ENCODE measurements at places on chromosomes 13 and 19. TPM values are rescaled to one million over a fixed set of nuclear protein-coding genes. Genes with fewer than 3 reads are reported as not detected.

LGALS4 gene
- total RNA-seq: 0.32 TPM

CRTC1 gene
- 1.3 TPM for total RNA-seq

ZNF570 gene
- 6.0 TPM for total RNA-seq

COPE gene
- 189 TPM for total RNA-seq

CRB3 gene
- total RNA-seq: 25.6 TPM

DNA sequence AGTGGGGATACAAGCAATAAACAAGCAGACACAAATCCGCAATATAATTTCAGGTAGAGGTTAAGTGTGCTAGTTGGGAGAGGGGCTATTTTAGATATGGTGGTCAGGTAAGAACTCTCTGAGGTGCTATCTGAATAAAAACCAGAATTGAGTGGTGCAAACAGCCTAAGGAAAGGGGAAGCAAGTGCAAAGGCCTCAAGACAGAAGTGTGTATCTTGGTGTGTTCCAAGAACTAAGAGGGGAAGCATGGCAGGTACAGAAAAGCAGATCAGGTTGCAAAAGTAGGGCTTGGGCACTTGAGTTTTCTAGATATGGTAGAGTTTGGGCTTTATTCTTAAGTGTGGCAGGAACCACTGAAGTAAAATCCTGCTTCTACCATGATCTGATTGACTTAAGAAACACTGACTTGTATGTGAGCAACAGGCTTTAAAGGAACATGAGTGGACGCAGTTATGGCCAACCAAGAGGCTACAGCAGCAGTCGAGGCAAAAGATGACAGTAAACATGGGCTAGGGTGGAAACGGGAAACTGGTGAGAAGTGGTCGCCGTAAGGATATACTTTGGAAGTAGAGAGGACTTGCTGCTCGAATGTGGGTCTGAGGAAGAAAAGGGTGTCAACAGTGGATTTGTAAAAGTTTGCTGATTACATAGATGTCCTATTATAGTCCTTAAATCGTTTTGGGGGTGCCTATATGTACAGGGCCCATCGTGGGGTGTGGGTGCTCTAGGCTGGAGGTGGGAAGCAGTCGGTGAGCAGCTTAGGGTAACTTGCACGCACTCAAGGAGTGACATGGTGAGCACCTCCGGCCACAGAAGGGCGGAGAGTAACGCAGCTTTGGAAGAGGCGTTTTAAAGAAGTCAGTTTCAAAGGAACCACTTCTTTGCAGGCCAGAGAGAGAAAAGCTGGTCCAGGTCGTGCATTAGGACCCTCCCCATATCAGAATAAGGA, 677 bp downstream of the TGDS start:
- H3K27ac ChIP-seq: peak overlapping the region; percentile 80
- H3K36me3 ChIP-seq: peaks cover 18% of the 10 kb centered on the region
- no peak for DNase-seq
- H3K27me3 ChIP-seq: no peaks in the 10 kb centered on the region
- H3K4me3 ChIP-seq: peak overlapping the region; percentile 59
- peaks cover 58% of the 10 kb centered on the region for H3K4me1 ChIP-seq

GRCh38 chr19:39122934-39123731, 2.5 kb upstream of the PAK4 start:
- no peaks in the 10 kb centered on the region for H3K27me3 ChIP-seq
- no peak for DNase-seq
- H3K27ac ChIP-seq: no peak overlapping the region

DNA sequence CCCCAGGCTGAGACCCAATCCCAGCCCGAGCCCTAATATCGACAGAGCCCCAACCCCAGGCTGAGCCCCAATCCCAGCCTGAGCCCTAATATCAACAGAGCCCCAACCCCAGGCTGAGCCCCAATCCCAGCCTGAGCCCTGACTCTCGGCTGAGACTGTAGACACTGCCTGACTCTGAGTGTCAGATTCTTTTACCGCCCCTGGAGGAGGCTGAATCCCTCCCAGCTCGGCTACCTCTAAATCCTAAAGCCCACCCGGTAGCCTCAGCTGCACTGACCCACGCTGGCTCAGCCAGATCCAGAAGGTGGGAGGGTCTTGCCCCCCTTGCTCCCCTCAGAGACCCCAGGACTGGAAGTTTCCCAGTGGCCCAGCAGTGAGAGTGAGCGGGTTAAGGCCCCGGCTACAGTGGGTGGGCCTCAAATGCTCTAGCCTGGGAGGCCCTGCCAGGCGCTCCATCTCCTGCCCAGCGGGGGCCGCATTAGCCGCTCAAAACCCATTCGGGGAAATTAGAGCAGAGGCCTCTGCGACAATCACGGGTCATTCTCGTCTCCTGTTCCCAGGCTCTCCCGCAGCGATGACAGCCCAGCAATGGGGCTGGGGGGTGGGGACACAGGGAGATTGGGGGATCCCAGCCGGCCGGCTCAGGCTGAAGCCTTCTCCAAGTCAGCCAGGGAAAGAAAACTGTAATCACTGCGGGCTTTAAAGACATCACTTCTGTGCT, 43.8 kb downstream of the ZNRF4 start:
- DNase-seq: no peak
- H3K4me3 ChIP-seq: no peak overlapping the region
- no peaks in the 10 kb centered on the region for H3K4me1 ChIP-seq
- no peaks in the 10 kb centered on the region for H3K36me3 ChIP-seq

GRCh38 chr13:100100115-100100879, 11.4 kb downstream of the PCCA start:
- DNase-seq: peak; percentile 71
- H3K36me3 ChIP-seq: peaks cover under 1% of the 10 kb centered on the region
- H3K4me3 ChIP-seq: no peak overlapping the region
- H3K27me3 ChIP-seq: no peaks in the 10 kb centered on the region
- H3K27ac ChIP-seq: peak overlapping the region; percentile 3

- H3K27me3 ChIP-seq: no peaks in the 10 kb centered on the region
- no peak for DNase-seq
- no peaks in the 10 kb centered on the region for H3K4me1 ChIP-seq
- H3K4me3 ChIP-seq: no peak overlapping the region
Measured at GRCh38 chr13:77415253-77416071, 88.6 kb upstream of the MYCBP2 start.

DNA sequence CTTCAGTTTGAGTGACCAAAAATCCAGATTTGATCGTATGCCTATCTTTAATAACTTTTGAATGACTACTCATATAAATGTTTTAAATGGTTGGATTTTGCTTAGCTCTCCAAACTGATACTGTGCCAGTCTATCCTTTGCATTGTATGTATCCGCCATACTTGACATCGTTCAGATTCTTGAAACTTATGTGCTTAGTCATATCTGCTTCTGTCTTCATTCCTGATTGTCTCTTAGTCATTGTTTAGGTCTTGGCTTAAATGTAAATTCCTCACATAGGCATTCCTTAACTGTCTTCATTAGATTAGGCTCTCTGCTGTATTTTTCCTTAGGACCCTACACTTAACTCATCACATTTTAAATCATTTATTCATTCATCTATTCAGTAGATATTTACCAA, 126.0 kb downstream of the PCCA start:
- no peaks in the 10 kb centered on the region for H3K27me3 ChIP-seq
- H3K4me1 ChIP-seq: no peaks in the 10 kb centered on the region
- peaks cover 2% of the 10 kb centered on the region for H3K36me3 ChIP-seq
- no peak overlapping the region for H3K27ac ChIP-seq
- DNase-seq: no peak

GRCh38 chr13:103243495-103243894, 177.3 kb upstream of the SLC10A2 start:
- H3K36me3 ChIP-seq: no peaks in the 10 kb centered on the region
- H3K27me3 ChIP-seq: no peaks in the 10 kb centered on the region
- H3K27ac ChIP-seq: no peak overlapping the region
- no peak for DNase-seq

DNA sequence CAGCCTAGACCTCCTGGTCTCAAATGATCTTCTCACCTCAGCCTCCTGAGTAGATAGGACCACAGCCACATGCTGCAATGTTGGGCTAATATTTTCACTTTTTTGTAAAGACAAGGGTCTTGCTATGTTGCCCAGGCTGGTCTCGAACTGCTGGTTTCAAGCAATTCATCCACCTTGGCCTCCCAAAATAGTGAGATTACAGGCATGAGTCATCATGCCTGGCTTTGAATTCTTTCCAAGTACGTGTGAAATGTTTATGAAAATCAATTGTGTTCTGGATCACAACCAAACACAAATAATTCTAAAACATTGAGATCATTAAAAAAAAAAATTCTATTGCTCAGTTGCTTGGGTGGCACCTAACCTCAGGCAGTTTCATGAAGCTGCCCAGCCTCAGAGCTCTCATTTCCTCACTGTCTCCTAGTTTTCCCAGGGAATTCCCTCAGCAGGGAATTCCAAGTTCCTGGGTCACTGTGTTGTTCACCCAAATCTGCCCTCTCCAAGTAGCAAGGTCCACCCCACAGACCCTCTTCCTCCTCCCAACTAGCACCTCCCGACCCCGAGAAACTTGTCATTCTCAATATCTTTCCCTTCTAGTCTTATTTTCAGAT, 44.8 kb downstream of the ING1 start:
- DNase-seq: no peak
- no peaks in the 10 kb centered on the region for H3K36me3 ChIP-seq
- no peaks in the 10 kb centered on the region for H3K4me1 ChIP-seq

DNA sequence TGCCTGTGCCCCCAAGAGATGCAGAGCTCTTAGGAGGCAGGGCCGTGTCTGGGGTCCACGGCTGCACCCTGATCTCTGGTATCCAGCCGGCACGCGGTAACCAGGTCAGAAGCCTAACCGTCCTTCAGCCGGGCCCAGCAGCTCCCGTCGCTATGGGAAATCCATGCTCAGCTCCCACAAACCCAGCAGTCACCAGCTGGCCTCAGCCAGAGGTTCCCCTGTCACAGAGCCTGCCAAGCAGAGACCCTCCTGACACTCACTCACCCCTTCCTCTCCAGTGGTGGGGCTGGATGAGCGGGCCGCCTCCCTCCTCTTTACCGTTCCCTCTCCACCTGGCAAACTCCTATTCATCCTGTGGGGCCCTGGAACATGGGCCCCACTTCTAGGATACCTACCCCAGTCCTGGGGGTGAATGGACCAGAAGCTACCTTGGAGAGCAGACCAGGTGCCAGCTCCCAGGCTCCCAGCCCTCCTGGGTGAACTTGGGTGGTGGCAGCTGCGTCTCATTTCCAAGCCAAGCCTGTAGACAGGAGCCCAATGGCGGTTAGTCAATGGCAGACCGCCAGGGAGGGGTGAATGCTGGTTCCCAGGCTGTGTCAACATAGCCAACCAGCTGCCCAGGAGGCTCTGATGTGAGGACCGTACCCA, 21.4 kb upstream of the TCF3 start:
- H3K4me3 ChIP-seq: no peak overlapping the region
- H3K4me1 ChIP-seq: no peaks in the 10 kb centered on the region
- no peak overlapping the region for H3K27ac ChIP-seq

GRCh38 chr19:53004242-53004641, 9.5 kb upstream of the ERVV-1 start:
- no peaks in the 10 kb centered on the region for H3K36me3 ChIP-seq
- no peaks in the 10 kb centered on the region for H3K4me1 ChIP-seq
- DNase-seq: no peak
- H3K27ac ChIP-seq: no peak overlapping the region
- H3K4me3 ChIP-seq: no peak overlapping the region

GRCh38 chr19:40217934-40218890, at the start of gene TTC9B:
TTC9B (minus strand) TSS chr19:40218384; CDS start chr19:40218381, 3 bp downstream.
- H3K27ac ChIP-seq: no peak within 1 kb of the TSS
- H3K4me1 ChIP-seq: peaks cover 7% of the 10 kb centered on the region
- no peak for DNase-seq
- no peaks in the 10 kb centered on the region for H3K27me3 ChIP-seq
- H3K4me3 ChIP-seq: no peak within 1 kb of the TSS

- no peaks in the 10 kb centered on the region for H3K36me3 ChIP-seq
- no peak overlapping the region for H3K27ac ChIP-seq
- peaks cover 11% of the 10 kb centered on the region for H3K4me1 ChIP-seq
Measured at GRCh38 chr13:60175571-60175970, 11.8 kb upstream of the DIAPH3 start.
